NCI-H2171 (cell line): ENCODE measurements at places on chromosomes 1 and 21.

GRCh38 chr1:79198832-79199231 lies 192.3 kb upstream of the ADGRL4 start:
- DNase-seq: no peak

DNA sequence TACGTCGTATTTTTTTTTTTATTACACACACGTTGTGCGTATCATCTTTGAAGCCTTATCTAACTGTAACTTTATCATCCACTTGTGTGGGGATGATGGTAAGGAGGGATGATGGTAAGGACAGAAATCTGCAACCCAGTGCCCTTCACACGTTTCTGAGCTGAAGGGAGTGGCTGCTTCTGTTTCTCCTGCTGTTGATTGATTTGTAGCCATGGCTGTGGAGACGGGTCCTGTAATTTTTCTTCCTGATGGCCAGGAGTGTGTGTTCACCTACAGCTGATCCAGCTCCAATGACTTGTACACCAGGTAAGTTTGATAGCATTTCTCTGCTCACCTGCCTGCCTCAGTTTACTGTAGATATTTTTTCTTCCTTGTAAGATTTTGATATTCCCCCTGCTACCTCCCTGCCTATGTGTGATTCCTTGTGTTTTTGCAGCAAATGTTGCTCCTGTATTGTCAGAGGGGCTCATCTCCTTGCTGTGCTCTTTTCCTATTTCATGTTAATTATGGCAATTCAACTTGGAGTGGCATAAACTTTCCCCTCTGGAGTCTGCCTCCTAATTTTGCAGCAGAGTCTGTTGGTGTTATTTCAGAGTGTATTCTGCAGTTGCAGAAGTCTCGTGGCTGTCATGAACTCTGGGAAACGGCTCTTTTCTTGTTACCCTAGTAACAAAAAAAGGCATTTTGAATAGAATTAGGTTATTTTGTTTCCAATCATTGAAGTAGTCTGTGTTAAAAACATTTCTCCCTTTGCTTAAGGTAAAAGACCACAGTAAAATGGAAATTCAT lies 64.1 kb downstream of the SH3BGR start:
- no peak for DNase-seq

- peak; percentile 41 for DNase-seq
These were observed at the start of gene NID1 for GRCh38 chr1:236064674-236065508. Gene NID1 (minus strand): TSS chr1:236065090. CDS start chr1:236065079, 11 bp downstream.

GRCh38 chr21:44626262-44626661 lies 631 bp upstream of the KRTAP10-9 start:
- no peak for DNase-seq

DNA sequence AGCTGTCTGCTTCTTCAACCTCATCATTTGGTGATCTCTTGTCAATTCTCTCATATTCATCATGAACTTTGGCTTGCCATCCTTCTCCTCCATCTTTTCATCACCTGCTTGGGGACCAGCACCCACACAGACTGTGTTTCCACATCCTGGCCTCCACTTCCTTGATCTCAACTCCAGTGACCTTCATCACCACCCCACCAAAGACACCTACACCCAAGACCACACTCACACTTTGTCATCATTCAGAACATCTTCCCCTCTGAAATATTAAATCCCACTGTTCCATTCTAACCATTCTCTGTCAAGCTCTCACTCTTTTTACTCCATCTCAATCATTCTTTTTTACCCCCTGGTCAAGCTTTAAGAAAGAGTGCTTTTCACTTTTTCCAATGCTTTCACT lies 115.5 kb upstream of the VAV3 start:
- no peak for DNase-seq

DNA sequence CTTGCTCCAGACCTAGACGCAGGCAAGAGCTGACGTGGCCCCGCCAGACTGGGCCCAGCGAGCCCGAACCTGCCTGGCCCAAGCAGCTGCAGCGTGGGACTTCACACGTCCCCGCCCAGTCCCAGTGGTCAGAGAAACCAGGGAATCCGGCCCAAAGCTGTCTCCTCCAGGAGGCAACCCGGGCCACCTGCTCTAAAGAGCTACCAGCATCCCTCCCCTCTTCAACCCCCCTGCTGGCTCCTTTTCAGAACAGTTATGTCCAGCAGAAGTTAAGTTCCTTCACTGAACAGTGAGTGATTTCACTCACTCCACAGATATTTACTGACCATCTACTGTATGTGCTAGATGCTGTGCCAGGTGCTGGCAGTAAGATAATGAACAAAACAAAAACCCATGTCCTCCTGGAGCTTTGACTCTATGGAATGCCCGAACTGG lies 2.1 kb upstream of the EFNA1 start:
- no peak for DNase-seq

GRCh38 chr1:165426745-165427144 lies 18.2 kb downstream of the RXRG start:
- no peak for DNase-seq

GRCh38 chr21:41497788-41498187 lies 10.2 kb downstream of the TMPRSS2 start:
- no peak for DNase-seq

DNA sequence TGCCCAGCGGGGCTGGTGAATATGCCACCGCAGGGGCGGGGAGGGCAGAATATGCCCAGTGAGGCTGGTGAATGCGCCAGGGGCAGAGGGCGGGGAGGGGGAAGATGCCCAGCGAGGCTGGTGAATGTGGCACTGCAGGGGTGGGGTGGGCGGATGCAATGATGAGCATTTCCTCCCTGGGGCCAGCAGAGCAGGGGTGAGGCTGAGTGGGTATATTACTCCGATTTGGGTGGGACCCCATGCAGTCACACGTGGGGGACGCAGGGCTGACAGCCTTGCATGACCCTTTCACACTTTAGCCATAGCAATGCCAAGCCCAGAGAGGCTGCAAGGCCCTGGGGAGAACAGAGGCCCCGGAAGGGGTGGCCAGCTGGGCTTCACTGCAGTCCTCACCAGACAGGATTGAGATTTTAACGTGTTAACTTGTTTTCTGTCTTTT lies 9.3 kb upstream of the SLX9 start:
- no peak for DNase-seq

- no peak for DNase-seq
These were observed 65.1 kb upstream of the ARHGAP29 start for GRCh38 chr1:94302497-94302896.

DNA sequence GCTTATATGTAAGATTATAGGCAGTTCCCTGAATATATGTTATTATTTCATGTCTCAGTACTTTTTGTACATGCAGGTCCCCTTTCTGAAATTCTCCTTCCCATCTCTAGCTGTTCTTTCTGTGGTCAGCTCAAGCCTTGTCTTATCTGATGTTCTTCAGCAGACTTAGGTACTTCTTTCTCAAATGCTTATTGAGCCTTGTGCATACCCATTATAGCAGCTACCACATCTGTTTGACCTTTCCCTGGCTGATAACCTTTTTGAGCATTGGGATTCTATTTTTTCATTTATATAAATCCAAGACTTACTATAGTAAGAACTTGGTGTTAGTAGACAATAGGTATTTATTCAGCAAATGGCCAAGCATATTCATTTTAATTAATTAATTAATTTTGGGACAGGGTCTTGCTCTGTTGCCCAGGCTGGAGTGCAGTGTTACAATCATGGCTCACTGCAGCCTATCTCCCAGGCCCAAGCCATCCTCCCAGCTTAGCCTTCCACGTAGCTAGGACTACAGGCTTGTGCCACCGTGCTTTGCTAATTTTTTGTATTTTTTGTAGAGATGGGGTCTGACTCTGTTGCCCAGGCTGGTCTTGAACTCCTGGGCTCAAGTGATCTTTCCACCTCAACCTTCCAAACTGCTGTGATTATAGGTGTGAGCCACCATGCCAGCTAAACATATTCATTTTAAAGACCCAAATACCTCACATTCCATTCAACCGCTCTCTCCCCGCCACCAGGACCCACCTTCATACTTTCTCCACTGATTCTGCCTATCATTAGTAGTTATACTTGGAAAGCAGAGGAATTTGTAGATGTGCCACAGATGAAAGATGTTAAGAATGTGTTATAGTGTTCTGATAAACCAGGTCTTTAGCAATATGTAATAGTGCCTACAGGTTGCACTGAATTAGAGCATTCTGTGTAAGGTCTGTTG lies 16.7 kb downstream of the TIPRL start:
- DNase-seq: no peak
